ENCODE measurements at places on chromosomes 4 and X.

- no peak for DNase-seq
These were observed 45.4 kb downstream of the RASL11B start for GRCh38 chr4:52907510-52907909.

- DNase-seq, result no peak
These were observed 89.7 kb upstream of the KDR start for GRCh38 chr4:55215087-55215486.

DNA sequence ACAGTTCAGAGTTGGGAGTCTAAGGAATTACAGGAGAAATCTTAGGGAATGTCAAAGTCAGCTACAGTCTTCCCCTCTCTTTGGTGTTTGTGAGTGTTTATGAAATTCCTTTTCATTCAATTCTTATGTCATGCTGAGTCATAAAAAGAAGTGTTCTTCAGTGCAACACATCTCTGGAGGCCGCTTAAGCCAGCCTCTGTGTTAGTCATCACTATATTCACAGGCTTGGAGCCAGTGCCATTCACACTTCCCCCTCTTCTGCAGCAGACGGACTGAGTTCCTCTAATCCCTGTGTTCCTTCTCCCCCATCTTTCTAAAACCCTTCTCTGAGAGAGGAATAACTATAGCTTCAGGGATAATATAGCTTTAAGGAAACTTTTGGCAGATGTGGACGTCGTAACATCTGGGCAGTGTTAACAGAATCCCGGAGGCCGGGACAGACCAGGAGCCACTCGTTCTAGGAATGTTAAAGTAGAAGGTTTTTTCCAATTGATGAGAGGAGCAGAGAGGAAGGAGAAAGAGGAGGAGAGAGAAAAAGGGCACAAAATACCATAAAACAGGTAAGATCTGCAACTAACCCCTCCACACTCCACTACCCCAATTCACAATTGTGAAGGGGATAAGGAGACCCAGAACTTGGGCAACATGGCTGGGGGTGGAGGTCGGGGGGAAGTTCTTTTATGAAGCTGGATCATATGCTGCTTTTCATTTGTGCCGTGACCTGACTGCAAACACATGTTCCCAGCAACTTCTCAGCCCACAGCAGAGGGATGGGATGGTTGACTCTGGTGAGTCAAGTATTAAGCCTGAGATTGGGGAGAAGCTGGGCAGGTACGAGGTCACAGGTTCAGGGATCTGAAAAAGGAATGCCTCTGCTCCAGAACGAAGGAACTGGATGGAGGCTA, at the start of gene SRPX2:
SRPX2 (plus strand) TSS at position 244 of the 905 bp plus-strand sequence. CDS start 2,124 bp downstream, outside the sequence.
- DNase-seq, result no peak

DNA sequence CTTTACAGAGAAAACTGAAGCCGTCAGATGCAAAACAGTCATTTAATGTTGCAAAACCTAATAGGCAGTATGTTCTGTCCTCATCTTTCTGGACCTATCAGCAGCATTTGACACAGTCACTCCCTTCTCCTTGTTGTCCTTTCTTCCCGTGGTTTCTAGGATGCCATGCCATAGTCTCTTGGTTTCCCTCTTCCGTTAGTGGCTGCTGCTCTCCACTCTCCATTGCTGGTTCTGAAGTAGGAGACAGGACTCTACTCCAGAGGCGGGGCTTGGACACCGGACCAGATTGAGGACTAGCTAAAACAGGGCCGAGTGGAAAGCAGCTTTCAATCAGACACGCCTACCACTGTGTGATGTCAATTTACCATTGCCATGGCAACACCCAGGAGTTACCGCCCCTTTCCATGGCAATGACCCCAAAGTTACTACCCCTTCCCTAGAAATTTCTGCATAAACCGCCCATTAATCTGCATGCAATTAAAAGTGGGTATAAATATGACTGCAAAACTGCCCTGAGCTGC, 88.8 kb upstream of the CCDC160 start:
- peak; percentile 64 for DNase-seq

DNA sequence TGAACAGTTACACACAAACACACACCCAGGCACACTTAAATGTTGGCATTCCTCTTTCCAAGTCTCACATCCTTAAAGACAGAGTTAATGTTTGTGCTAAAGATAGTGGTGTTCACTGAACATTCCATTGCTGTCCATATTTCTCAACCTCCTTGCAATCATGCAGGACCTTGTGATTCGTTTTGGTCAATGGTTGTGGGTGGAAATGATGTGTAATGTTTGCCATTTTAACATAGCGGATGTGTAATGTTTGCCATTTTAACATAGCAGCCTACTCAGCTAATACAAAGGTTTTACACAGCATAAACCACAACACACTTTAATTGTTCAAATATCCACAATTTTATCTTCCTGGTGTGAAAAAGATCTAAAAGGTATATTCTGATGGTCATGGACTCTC, 93.9 kb downstream of the CEP44 start:
- DNase-seq, result no peak
